ENCODE measurements at places on chromosomes 1 and 21.

GRCh38 chr1:8812081-8812480 is 5.4 kb downstream of the RERE start:
- DNase-seq, result no peak

- DNase-seq, result no peak
These were observed 64.1 kb upstream of the WDR26 start for GRCh38 chr1:224498574-224499170.

DNA sequence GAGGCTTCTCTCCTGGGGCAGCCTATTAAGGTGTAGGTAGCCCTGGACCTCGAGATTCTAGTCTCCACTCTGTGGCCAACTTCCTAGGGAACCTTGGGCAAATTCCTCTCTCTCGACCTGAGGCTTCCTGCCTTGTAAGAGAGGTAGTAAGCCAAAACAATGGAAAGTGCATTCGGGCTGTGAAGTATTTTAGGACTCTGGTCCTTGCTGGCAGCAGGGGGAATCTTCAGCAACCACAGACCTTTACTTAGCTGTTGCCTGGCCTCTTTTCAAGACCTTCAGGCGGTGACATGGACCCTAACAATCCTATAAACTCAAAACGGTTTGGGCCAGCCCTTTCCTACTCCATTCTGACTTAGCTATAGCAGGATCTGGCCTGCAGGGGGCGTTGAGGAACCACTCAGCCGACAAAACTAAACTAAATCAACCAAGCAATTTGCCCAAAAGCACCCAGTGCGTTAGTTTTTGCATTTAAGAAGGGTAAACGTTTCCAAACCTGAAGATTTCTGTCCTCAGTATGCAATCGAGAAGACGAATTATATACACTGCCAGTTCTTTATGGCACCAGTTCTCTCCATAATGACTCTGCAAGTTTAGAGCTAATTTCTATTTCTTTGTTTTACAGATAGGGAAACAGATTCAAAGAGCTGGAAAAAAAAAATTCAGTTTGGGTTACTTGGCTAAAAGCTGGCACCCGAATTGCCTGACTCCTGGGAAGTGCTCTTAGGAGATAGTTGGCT is 10.9 kb upstream of the SESN2 start:
- peak; percentile 40 for DNase-seq

DNA sequence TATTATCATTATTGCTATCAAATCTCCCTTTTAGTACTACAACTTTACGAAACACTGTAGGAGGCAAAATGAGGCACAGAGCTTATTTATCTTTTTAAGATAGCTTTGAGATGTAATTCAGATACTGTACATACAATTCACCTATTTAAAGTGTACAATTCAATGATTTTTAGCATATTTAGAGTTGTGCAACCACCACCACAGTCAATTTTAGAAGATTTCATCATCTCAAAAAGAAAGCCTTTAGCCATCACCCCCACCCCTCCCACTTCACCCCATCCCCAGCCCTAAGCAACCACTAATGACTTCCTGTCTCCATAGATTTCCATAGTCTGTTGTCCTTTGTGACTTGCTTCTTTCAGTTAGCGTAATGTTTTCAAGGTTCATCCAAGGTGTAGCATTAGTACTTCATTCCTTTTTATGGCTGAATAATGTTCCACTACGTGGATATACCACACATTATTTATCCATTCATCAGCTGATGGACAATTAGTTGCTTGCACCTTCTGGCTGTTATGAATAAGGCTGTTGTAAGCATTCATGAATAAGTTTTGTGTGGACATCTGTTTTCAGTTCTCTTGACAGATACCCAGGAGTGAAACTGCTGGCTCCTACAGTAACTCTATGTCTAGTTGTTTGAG is 9.4 kb upstream of the CAPN9 start:
- DNase-seq, result no peak

GRCh38 chr1:92366040-92366395 is 67.2 kb downstream of the RPAP2 start:
- DNase-seq, result no peak

- no peak for DNase-seq
These were observed 191.7 kb upstream of the GORAB start for GRCh38 chr1:170340308-170340707.

DNA sequence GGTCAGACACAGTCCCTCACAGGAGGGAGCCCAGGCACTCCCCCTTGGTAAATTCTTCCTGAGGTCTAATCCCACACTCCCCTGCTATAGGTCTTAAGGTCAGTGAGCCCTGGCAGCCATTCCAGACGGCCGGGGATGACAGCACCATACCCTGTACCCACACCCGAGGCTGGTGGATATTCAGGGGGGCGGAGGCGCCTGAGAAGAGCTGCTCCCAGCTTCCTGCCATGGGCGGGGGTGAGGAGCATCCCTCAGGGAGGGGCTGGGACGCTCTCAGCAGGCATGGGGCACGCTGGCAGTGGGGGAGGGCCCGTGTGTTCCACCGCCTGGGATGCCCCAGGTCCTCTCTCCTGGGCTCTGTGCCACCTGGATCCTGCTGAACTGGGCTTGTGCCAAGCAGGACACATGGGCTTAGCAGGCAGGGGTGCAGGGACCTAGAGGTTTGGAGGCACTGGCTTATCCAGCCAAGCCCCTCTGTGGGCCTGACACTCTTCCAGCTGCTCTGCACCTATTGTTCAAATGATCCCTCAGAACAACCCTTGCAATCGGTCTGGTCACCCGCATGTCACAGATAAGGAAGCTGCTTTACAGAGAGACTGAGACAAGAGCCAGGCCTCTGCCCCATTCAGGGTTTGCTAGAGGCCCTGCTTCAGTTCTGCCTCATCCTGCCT is 5.7 kb upstream of the ADGRB2 start:
- DNase-seq, result no peak

GRCh38 chr1:47935856-47936255 is 61.3 kb downstream of the TRABD2B start:
- no peak for DNase-seq

GRCh38 chr21:16592381-16592780 is 862.6 kb downstream of the USP25 start:
- DNase-seq, result no peak

DNA sequence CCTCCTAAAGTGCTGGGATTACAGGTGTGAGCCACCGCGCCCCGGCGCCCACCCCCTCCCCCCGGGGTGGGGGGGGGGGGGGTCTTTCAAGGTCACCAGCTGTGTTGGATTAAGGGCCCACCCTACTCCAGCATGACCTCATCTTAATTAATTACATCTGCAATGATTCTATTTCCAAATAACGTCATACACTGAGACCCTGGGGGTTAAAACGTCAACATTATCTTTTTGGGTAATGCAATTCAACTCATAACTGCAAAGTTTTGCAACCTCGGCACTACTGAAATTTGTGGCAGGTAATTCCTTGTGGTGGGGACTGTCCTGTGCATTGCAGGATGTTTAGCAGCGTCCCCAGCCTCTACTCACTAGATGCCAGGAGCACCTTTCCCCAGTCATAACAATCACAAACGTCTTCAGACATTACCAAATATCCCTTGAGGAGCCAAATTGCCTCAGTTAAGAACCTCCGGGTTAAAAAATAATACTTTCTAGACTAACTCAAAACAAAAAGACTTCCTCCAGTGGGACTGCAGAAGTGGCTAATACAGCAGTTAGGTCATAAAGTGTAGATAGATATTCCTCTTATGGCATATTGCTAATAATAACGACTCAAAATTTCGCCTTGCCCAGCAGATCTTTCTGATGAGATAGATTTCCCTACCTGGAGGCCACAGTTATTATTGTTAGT is 233.0 kb upstream of the KAZN start:
- no peak for DNase-seq

DNA sequence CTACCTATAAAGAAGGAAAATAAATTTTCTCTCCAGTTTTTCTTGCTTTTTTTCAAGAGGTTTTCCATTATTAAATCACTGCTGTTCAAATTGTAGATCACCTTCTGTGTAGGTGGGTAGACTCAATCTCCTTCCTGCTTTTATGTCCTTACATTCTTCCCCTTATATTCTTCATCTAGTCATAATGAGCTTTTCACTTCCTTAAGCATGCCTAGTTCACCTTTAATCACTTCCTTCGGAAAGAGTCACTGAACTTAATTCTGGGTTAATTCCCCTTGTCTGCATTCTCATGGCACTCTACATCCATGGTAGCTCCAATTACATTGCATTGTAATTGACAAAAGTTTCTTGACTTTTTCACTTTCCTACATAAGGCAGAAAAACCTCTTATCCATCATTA is 6.1 kb upstream of the FAM177B start:
- no peak for DNase-seq

DNA sequence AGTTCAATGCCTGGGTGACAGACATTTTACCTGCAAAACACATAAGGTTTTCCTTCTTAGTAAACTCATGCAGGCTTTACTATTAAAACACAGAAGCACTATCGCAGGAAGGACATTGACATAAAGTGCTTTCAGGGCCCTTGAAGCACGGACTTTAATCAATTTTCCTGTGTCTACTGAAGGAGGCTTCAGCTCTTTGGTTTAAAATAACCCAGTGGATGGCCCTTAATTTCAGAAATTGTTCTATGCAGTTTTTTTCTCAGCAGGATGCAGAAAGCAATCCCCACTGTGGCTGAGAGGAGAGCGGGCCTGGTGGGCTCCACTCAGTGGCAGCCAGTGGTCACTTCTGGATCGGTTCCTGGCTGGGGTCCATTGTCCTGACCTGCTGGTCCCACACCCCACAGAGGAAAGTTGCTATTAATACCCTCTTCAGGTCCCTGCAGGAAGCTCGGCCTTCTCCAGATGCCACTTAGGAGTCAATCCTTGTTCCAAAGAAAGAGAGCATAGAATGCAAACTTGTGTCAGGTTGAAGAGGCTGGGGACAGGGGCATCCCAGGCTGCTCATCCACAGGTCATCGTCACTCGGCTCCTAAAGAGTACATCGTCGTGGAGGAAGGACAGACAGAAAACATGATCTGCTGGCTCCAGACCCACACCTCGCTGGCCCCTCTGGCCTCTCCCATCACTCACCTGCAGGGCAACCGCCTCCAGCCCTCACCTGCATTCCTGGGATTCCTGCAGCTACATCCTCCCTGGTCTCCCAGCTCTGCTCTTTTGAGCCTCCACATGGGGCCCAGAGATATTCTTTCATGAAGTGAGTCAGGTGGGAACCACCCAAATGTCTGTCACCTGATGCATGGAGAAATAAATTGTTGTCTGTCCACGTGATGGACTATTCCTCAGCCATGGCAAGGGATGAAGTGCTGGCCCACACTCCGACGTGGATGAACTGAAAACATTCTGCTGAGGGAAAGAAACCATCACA is 153.1 kb downstream of the PSMG1 start:
- DNase-seq, result no peak

DNA sequence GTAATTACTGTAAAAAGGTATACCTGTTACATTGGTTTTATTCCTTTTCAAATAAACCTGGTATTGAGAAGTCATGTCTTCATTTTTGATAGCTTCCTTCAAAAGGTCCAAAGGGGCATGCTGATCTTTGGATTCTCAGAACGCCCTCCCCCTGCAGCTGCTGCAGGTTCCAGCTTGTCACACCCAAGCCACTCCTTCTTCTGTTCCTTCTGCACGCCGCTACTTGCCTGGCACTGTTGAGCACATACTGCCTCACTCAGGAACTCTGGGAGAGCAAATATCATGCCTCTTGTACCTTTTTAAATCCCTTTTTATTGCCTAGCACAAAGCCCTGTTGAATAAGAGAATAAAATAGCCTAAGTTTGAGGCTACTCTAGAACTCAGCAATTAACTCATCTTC is 136.9 kb downstream of the BARHL2 start:
- DNase-seq, result no peak

- DNase-seq, result no peak
These were observed 635 bp upstream of the APH1A start for GRCh38 chr1:150269451-150269850.

GRCh38 chr1:169479363-169480066 is 6.2 kb downstream of the SLC19A2 start:
- DNase-seq, result no peak

DNA sequence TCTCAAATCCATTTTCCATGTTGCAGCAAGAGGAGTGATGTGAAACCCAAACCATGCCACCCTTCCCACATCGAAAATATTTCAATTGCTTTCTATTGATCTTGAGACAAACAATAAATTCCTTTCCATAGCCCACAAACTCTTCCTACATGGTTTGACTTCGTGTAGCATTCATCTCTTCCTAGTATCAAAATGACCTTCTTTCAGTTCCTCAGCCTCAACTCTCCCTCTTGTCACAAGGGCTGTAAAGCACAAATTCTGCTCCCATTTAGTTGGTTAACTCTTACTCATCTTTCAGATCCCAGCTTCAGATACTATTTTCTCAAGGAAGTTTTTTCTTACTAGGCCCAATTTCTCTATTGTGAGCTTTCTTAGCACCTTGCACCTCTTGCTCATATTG is 99.0 kb downstream of the ZNF281 start:
- no peak for DNase-seq

- no peak for DNase-seq
These were observed 7.5 kb upstream of the SSBP3 start for GRCh38 chr1:54413732-54414131.

DNA sequence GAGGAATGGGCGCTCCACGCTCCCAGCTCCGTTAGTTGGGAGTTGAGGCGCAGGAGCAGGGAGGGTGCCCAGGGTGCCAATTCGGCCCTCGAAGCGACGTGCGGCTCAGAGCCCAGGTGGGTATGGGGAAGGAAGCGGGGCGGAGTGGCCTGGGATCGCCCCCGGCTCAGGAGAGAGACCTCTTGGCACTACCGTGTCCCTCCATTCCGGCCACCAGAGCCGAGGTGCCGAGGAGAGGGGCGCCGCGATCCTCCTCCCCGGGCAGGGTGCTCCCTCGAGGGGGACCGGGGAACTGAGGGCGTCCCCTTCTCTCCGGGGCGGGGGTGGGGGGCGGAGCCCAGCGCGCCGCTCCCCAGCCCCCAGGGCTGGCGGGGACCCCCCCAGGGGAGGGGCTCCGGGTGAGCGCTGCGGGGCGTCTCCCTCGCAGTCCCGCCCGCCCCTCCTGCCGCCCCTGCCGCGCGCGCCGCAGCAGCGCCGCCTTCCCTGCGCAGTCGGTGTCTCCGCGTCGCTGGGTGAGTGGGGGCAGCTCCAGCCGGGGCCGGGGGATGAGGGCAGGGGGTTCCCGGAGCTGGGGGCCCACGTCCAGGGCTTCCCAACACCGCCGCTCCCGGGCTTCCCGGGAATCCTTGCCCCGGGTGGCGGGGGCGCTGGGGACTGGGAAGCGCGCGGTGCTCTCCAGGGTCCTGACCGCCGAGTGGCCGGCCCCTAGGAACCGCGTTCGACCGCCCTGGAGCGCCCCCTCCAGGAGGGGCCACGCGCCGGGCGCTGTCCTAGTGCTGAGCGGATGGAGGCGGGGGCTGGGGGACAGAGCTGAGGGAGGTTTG is at the start of gene HPCA:
HPCA (plus strand) TSS at position 488 of the 824 bp plus-strand sequence. CDS start 2,408 bp downstream, outside the sequence.
- DNase-seq, result peak; percentile 83

DNA sequence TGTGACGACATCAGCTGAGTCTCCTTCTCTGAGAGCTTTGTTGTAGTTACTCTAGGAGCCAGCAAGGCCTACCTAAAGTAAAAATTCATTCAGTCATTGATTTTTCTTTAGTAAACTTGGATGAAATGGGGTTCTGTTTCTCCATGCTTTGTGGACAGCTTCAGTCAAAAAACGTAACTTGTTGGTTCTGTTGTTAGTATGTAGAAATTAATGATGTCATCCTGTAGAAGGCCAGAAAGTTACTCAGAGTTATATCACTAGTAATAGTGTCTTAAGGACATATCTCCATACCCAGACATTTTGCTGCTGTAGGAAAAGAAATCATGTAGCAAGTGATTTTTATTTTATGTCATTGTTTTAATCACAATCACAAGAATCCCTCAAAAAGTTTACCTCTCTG is 43.0 kb downstream of the KDM1A start:
- DNase-seq, result no peak

- no peak for DNase-seq
These were observed 28.5 kb upstream of the CASZ1 start for GRCh38 chr1:10824821-10825540.
